ENCODE measurements at places on chromosomes 1 and 21.

DNA sequence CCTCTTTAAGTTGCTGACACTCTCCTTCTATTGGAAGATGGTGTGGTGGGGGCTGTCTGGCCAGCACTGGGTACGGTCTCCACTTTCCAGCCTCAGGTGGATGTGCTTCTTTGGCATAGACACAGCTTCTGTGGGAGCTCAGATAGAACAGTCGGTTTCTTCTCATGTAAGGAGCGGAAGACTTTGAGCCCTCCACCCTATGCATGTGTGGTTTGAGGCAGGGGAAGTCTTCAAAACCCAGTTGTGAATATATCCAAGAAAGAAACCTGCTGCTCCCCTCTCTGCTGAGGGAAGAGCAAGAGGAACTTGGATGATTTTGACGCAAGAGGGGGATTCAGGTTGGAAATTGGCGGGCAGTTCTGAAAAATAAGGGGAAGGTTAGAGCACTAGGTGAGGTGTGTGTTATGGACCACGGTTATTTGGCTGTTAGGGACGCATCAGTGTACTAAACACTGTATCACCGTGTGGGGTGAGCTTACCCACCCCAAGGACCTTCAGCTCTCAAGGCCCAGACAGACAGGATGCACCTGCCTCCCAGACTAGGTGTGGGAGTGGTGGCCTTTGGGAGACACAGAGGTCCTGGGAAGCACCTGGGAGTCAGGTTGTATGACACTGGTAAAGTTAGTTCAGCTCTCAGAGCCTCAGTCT is 36.2 kb downstream of the IL6R start:
- DNase-seq: peak; percentile 49

- DNase-seq: no peak
Measured at GRCh38 chr1:114310695-114311271, 157.1 kb upstream of the SYT6 start.

GRCh38 chr1:197807739-197808453 is 32.6 kb upstream of the DENND1B start:
- no peak for DNase-seq

- DNase-seq: no peak
Measured at GRCh38 chr1:246703581-246703980, 20.6 kb upstream of the SCCPDH start.

DNA sequence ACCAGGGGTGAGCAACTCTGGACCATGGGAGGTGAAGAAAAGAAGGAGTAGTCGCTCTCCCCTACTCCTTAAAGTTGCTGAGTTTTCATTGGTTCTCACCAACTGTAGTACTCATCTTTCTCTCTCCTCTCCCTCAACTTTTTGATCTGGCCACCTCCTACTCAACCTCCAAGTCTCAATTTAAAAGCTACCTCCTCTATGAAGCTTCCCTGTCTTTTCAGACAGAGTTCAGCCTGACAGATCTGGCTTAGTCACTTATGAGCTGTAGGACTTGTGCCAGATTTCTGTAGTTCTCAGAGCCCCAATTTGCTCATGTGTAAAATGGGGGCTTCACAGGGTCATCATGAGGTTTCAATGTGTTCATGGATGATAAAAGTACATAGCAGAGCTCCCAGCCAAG is 34.5 kb upstream of the HTR1D start:
- no peak for DNase-seq

GRCh38 chr1:67978890-67979516 is 71.4 kb downstream of the DIRAS3 start:
- no peak for DNase-seq

DNA sequence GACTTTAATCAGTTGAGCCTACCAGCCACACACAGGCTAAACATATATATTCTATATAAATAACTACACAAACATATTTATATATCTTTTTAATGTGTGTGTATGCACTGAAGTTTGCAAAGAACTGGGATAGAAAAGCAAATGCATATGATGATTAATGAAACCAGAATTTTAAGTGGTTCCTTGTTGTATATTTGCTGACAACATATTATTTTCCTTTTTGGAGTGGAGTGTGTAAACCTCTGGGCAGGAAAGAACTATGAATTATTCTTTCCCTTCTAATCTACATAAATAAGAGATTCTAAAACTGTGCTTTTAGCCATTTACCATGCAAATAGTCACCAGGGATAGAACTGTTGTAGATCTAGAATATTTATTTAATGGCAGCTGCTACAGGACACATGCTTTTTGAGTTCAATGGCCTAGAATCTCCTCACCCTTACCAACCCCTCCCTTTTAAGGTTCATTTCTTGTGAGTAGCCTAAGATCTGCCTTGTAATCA is 187.6 kb downstream of the BACH1 start:
- DNase-seq: no peak

DNA sequence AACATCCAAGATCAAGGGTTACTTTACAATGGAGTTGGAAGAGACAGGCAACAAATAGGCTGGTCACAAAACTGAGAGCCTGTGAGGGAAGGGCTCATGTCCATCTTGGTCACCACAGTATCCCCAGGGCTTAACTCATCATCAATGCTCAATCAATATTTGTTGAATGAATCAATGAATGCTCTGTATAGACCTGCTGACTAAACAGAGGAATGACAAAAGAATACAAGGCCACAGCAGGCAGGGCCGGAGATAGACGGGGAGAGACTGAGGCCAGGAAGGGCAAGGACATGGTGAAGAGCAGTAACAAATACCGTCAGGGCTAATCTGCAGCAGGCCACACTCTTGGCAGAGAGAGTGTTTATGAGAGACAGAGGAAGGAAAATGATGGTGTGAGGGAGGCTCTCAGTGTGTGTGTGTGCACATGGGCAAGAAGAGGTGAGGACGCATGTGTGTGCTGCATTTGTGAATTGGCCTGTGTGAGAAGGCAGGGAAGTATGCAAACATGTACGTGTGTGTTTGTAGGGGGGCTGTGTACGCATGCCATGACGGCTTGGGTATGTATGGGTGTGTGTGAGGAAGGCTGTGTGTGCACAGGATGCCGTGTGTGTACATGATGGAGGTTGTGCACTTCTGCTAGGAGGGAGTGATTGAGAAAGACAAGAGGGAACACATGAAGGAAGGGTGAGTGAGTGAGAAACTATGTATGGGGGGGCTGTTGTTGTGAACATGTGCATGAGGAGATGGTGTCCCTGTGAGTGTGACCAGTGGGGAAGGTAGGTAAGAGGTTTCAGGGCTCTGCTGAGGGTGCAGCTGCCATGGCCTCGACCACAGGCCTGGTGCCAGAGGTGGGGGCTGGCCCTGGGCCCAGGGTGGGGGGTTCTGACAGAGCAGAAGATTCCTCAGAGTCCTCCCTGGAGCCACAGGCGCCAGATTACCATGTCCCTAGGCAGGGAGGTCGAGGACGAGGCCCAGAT is 15.4 kb downstream of the AHDC1 start:
- peak; percentile 49 for DNase-seq

DNA sequence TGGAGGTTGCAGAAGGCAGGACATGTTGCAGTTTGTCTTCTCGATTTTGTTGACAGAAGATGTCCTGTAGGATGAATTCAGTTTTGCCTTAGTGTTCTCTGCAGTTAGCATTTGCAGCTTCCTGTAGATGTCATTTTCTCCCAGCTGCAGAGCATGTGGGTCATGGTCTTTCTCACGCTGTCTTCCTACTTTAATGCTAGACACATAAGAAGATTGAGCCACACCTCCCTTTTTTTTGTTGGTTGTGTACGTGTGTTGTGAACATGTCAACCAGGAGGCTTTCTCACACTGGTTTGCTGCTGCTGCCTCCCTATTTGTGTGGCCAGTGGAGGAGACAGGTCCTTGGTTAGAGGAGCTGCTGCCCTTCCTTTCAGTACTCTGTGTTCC is 110.7 kb downstream of the VPS13D start:
- no peak for DNase-seq

DNA sequence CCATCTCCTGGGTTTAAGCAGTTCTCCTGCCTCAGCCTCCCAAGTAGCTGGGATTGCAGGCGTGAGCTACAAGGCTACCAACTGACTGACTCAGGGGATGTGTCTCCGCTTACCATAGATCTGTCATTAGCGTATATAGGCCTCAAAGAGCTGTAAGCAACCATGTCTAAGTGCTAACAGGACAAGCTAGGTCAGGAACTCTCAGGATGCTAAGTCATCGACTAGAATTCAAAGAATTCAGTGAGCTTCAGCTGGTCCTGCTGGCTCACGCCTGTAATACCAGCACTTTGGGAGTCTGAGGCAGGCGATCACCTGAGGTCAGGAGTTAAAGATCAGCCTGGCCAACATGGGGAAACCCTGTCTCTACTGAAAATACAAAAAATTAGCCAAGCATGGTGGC is 29.5 kb downstream of the CAPN2 start:
- DNase-seq: no peak
